ENCODE measurements at places on chromosomes 4 and X. TPM values are rescaled to one million over a fixed set of nuclear protein-coding genes. Genes with fewer than 3 reads are reported as not detected.

TCEAL6 gene
- total RNA-seq: not detected

PAK3 gene
- 1.8 TPM for total RNA-seq

SMIM10 gene
- 0.99 TPM for total RNA-seq

WDR19 gene
- 14.2 TPM for total RNA-seq

PRKG2 gene
- total RNA-seq: not detected

PDGFRA gene
- total RNA-seq: 0.43 TPM

VCX2 gene
- total RNA-seq: not detected

All from activated T-cell treated with anti-CD3 and anti-CD28 coated beads, Interleukin-2, amount 50 U/mL, for 72 hours (primary cell).